PC-3 (cell line): ENCODE measurements at places on chromosomes 4 and X.

- peak; percentile 51 for DNase-seq
Measured at GRCh38 chr4:154642373-154643009, 30.0 kb upstream of the FGG start.

- no peak for DNase-seq
Measured at GRCh38 chr4:3792813-3793212, 26.6 kb downstream of the ADRA2C start.

DNA sequence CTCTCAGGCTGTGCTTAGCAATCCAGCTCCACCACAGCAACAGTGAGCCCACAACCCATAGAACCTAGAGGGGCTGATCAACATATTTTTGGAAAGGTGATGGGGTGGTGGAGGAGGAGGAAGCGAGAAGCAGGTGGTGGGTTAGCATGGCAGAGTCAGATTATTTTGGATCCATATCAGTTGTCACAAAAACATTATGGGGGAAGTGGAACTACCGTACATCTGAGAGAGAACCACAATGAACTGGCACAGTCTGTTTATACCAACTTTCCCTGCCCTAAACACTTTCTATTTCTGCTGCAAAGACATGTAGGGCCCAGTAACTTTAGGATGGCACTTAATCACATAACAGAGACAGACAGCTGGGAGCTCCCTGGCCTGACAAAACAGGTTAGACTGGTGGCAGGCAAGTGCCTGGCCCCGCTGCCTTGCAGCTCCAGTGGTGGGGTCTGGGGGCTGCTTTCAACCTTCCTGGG, 4.3 kb downstream of the SLC9A7 start:
- no peak for DNase-seq

- DNase-seq: no peak
Measured at GRCh38 chrX:69038188-69038587, 127.1 kb downstream of the PJA1 start.

DNA sequence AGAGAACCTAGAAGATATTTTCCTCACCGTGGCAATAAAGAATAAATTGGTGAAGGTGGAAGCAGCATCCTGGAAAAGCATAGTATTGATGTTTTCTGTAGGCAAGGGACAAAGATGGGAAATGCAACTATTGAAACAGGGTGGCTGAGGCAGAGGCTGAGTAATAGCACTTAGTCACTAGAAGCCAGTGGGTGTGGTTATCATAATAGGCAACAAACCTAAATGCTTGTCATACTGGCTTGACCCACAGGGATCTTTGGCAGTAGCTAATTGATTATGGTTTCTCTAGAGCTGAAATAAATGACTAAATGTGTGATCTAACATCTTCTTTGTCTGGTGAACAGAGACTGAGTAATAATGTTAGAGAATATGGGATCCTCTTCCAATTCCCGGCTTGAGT, 353.6 kb upstream of the RPS6KA3 start:
- DNase-seq: peak; percentile 76

- DNase-seq: peak; percentile 63
Measured at GRCh38 chr4:48315728-48316630, 25.4 kb upstream of the SLAIN2 start.

- no peak for DNase-seq
Measured at GRCh38 chr4:1061056-1061700, 49.8 kb downstream of the FGFRL1 start.

DNA sequence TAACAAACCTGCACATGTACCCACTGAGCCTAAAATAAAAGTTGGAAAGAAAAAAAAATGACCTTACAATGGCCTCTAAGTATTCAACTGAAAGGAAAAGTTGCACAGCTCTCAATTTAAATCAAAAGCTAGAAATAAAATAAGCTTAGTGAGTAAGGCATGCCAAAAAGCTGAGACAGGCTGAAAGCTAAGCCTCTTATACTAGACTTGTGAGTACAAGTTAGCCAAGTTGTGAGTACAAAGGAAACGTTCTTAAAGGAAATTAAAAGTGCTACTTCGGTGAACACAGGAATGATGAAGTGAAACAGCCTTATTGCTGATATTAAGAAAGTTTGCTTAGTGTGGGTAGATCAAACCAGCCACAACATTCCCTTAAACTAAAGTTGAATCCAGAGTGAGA, 707.9 kb upstream of the PITX2 start:
- DNase-seq: no peak

DNA sequence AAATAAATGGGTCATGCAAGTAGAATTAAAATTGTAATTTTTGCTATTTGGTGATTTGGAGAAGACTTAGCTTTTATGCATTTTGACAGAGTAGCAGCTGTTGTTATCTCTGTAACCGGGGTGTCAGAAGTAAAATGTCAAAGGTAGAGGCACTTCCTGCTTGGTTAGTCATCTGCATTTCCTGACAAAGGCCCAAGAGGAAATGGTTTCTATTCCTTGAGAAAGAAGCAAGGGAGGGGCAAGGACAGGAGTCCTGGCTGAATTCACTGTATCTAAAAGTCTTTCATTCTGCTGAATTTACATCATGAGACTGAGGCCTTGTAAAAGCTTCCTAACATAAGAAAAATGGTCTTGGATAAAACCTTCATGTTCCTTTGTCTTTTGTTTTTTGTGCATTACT, 550.9 kb upstream of the BOD1L1 start:
- peak; percentile 68 for DNase-seq

DNA sequence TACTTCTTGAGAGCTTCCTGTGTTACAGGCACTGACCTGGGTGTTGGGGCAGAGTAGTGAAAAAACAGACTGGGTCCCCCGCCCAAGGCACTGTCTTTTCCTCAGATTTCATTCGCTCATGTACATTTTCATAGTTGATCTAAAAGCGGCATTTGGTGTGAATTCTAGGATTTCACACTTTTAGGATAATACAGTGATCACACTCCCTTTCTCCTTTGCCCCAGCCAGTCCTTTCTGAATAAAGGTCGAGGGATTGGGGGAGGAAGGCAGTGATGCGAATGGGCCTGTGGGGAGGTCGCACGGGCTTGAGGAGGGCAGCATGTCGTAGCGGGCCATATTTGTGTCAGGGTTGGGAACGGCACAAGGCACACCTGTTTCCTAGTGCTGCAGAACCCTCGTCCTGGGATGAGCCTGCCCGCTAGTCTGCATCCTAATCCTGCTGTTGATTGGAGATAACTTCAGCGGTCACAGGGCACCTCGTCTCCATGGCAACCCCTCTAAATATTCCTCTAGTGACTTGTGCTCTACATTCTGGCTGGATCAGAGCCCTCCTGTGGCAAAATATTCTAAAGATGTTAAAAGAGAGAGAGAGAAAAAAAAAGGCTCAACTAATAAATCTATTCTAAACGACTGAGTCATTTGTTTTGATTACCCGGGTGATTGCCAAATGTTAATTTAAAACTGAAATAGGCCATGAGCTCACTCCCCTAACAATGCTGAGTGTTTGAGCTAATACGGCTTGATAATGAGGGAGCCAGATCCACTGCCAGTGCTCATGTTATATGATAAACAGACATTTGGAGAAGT, 21.8 kb downstream of the FHL1 start:
- DNase-seq: peak; percentile 39

DNA sequence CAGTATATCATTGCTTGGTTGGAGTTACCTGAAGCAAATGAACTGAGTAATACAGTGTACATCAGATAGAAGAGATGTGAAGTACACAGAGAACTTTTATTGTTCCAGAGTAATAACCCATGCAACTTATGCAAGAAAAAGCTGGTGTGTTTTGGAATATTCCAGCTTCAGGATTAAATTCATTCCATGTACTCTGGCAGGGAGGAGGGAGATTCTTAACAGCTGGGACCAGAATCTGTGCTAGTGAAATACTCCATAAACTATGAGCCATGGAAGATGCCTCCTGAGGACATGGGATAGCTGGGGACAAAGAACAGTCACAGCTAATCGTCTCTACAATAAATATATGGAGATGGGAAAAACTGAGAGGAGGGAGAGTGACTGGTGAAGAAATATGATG, 101.6 kb upstream of the OTUD4 start:
- DNase-seq: no peak

GRCh38 chr4:186936496-186937375, 213.1 kb upstream of the FAT1 start:
- DNase-seq: peak; percentile 79

- DNase-seq: no peak
Measured at GRCh38 chr4:7472442-7473013, 37.8 kb upstream of the PSAPL1 start.

- no peak for DNase-seq
Measured at GRCh38 chrX:53254570-53255461, 26.6 kb downstream of the IQSEC2 start.

GRCh38 chrX:25872786-25873185, 265.4 kb upstream of the MAGEB18 start:
- no peak for DNase-seq

- no peak for DNase-seq
Measured at GRCh38 chr4:82402196-82402775, 28.0 kb downstream of the HNRNPDL start.

GRCh38 chr4:168601899-168602298, 105.0 kb downstream of the PALLD start:
- no peak for DNase-seq

GRCh38 chr4:184994010-184994622, 24.2 kb upstream of the HELT start:
- no peak for DNase-seq

GRCh38 chr4:8540072-8540471, 40.1 kb upstream of the GPR78 start:
- no peak for DNase-seq

GRCh38 chrX:71603618-71604017, 14.7 kb downstream of the CXCR3 start:
- DNase-seq: peak; percentile 28

GRCh38 chr4:8155048-8155447, 3.6 kb downstream of the ABLIM2 start:
- no peak for DNase-seq

DNA sequence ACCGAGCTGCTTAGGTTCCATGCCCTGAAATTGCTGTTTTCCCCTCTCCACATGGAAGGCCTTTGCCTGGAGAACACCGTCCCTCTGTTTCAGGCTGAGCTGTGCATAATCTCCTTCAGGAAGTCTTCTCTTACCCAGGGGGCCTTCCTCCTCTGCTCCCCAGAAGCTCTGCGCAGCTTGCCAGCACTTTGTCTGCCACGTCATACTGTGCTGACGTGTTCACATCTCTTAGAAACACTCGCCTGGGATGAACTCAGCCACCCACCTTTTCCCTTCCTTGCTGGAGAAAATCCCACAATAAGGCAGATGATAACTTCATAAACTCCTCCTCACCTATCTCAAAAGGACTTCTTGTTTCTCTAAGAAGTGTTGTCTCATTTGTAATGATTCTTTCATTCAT, 110.7 kb downstream of the ARHGAP10 start:
- DNase-seq: no peak
